ENCODE measurements at places on chromosomes 3 and 15. TPM values are rescaled to one million over a fixed set of nuclear protein-coding genes. Genes with fewer than 3 reads are reported as not detected.

The CYP1A1 gene
- under 0.01 TPM for total RNA-seq

The ZDHHC23 gene
- 0.77 TPM for total RNA-seq

The CHL1 gene
- total RNA-seq = 2.1 TPM

The CHCHD4 gene
- 15.9 TPM for total RNA-seq

The GPR176 gene
- total RNA-seq = 79.6 TPM

The PARP3 gene
- total RNA-seq = 19.3 TPM

The RTP4 gene
- total RNA-seq = 2.1 TPM

The KIF9 gene
- total RNA-seq = 2.8 TPM

The LEKR1 gene
- total RNA-seq = 0.26 TPM

The SNTN gene
- not detected for total RNA-seq

The CHRNA3 gene
- not detected for total RNA-seq

The AMIGO3 gene
- under 0.01 TPM for total RNA-seq

The GANC gene
- 24.6 TPM for total RNA-seq

The ASB14 gene
- not detected for total RNA-seq

The ARPIN gene
- total RNA-seq = 13.2 TPM

The LTF gene
- not detected for total RNA-seq

The GRM7 gene
- total RNA-seq = not detected

The C3orf20 gene
- total RNA-seq = not detected

The EIF2A gene
- 128 TPM for total RNA-seq

The IGDCC3 gene
- not detected for total RNA-seq

The GOLGA8N gene
- 3.6 TPM for total RNA-seq

The CNTN4 gene
- 0.51 TPM for total RNA-seq

The SUCLG2 gene
- total RNA-seq = 87.4 TPM

The HIGD2B gene
- total RNA-seq = 0.26 TPM

The CSTA gene
- 7.9 TPM for total RNA-seq

The SLC22A13 gene
- 0.33 TPM for total RNA-seq

The STRIT1 gene
- total RNA-seq = not detected

The DPPA2 gene
- not detected for total RNA-seq

The SAMD7 gene
- not detected for total RNA-seq

The NPAP1 gene
- not detected for total RNA-seq

The CKMT1A gene
- not detected for total RNA-seq
